ENCODE measurements at places on chromosomes 6 and 20.

DNA sequence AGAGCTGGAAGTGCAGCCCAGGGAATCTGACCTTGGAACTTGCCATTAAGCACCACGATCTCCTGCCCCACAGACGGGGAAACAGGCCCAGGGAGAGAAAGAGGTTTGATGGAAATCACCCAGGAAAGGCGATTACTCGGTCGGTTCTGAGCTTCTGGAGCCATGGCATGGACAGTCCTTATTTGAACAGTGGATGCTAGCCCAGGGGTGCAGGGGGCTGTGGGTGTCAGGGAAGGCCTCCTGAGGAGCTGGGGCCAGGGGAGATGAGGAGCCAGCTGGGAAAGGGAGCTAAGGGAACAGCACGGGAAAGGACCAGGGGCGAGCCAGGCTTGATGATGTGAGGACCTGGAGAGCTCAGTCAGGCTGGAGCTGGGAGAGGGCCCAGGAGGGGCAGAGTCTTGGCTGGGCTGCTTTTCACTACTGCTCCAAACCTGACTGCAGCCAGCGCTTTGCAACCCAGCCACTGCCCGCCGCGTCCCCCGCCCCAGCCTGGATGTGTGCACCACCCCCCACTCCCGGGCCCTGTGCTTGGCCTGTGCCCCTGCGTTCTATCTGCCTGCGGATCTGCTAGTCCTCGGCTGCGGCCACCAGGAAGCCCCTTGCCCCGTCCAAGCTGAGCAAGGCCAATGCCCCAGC is 17.8 kb downstream of the SUN5 start:
- no peak for DNase-seq

- DNase-seq: no peak
These were observed 4.8 kb upstream of the SRSF12 start for GRCh38 chr6:89122625-89123024.

DNA sequence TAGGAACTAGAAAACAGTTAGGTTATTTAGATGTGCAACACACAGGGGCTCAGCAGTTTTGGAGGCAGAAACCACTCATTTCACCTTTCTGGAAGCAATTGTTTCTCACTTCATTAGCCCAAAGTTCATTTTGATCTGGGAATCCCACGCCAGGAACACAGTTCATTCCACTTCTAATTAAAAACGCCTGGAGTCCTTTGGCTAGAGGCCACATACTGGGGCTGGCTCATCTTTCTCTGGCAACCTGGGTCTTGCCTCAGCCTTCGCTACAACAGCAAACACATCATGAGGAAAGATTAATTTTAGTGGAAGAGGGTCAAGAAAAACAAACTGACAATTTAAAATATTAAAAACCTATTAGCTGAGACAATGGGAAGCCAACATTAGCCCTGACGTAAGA is 69.7 kb downstream of the RFPL4B start:
- DNase-seq: no peak

GRCh38 chr6:56638760-56639159 is 3.9 kb downstream of the DST start:
- no peak for DNase-seq

DNA sequence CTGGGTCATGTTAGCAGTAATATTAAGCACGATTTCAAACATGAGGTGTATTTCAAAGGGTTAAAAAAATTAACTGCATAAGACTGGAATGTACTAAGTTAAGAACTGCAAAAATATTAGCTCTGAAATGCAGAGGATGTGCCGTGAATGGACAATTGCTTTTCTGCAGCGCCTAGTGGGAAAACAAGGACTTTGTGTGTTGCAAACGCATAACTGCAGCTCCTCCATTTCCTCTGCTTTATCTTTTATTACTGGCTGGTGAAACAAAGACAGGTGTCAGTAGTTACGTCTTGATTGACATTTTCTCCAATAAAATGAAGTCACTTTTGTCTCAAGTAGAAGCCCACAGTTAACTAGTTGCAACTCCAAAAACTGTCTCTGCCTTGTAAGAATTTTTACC is 1.7 kb downstream of the PDE7B start:
- DNase-seq: no peak

- no peak for DNase-seq
These were observed 47.1 kb downstream of the SCAND1 start for GRCh38 chr20:35907017-35907701.

- no peak for DNase-seq
These were observed 46.3 kb downstream of the GABRR2 start for GRCh38 chr6:89268776-89269175.

Measured in cortex of kidney (tissue), 1 donor.